ENCODE measurements at places on chromosomes 7 and 10. TPM values are rescaled to one million over a fixed set of nuclear protein-coding genes. Genes with fewer than 3 reads are reported as not detected.

NOS3 gene
- 51.7 TPM for total RNA-seq

NEBL gene
- 21.2 TPM for total RNA-seq

LMOD2 gene
- total RNA-seq = not detected

FAM24B gene
- total RNA-seq = 3.8 TPM

SH2D4B gene
- total RNA-seq = 0.09 TPM

MYPN gene
- 0.06 TPM for total RNA-seq

SPDYE5 gene
- not detected for total RNA-seq

ELFN1 gene
- 3.8 TPM for total RNA-seq

EEPD1 gene
- total RNA-seq = 6.3 TPM

ABCB1 gene
- 48.3 TPM for total RNA-seq

BAMBI gene
- 19.5 TPM for total RNA-seq

POLR2J2 gene
- total RNA-seq = 10.5 TPM

MYOZ1 gene
- total RNA-seq = 3.5 TPM

CADPS2 gene
- 33.0 TPM for total RNA-seq

IGF2BP3 gene
- 0.85 TPM for total RNA-seq

PCLO gene
- total RNA-seq = 12.0 TPM

HOXA5 gene
- 38.0 TPM for total RNA-seq

RNF32 gene
- total RNA-seq = 2.7 TPM

WBP1L gene
- total RNA-seq = 55.7 TPM

LIPN gene
- total RNA-seq = 0.41 TPM

SPDYE18 gene
- total RNA-seq = 1.8 TPM

FEZF1 gene
- not detected for total RNA-seq

OR2F1 gene
- total RNA-seq = not detected

LRRC4 gene
- 1.6 TPM for total RNA-seq
